ENCODE measurements at places on chromosomes 13 and 19.

DNA sequence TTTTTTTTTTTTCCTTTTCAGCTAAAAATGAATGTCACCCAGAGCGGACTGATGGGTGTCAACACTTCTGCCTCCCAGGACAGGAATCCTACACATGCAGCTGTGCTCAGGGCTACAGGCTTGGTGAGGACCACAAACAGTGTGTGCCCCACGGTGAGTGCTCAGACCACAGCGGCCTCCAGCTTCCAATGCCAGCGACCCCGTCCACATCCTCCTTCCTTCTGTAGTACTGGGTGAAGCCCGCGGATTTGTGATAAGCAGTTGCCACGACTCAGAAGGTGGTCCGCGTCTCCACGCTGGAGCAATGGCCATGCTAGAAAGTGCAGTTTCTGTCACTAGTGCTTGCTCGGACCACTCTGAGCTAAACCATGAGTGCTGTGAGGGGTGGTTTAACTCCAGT is 6.0 kb downstream of the PROZ start:
- no peak for DNase-seq

DNA sequence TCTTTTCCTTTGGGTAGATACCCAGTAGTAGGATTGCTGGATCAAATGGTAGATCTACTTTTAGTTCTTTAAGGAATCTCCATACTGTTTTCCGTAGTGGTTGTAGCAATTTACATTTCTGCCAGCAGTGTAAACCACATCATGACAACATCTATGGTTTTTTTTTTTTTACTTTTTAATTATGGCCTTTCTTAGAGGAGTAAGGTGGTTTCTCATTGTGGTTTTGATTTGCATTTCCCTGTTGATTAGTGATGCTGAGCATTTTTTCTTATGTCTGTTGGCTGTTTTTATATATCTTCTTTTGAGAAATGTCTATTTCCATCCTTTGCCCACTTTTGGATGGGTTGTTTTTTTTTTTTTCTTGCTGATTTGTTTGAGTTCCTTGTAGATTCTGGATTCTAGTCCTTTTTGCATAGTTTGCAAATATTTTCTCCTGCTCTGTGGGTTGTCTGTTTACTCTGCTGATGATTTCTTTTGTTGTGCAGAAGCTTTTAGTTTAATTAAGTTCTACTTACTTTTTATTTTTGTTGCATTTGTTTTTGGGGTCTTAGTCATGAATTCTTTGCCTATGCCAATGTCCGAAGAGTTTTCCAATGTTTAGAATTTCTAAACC is 38.8 kb downstream of the TDRD3 start:
- DNase-seq: no peak

GRCh38 chr19:38375748-38376147 is 1.4 kb downstream of the PSMD8 start:
- no peak for DNase-seq

GRCh38 chr13:59086147-59086546 is 1077.6 kb downstream of the DIAPH3 start:
- no peak for DNase-seq

- DNase-seq: peak; percentile 38
These were observed 21.1 kb upstream of the STK24 start for GRCh38 chr13:98598043-98598442.

GRCh38 chr19:38524369-38524768 is 90.9 kb downstream of the RYR1 start:
- no peak for DNase-seq

DNA sequence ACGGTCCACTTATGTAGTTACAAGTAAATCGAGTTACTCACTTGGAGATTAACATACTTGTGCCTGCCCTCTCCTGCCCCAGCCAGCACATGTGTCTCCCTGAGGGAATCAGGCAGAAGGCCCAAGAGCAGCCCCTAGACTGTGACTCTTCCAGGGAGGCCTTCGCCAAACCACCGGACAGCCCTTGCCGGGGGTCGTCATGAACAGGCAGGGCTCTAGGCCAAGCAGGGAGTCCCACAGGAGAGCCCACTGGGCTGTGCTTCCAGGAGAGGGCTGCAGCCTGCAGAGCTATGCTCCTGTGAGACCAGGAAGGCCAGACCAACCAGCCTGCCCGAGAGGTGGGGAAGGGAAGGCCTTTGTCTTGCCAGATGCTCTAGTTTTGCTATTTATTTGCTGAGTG is 283.3 kb downstream of the FOXO1 start:
- DNase-seq: no peak

GRCh38 chr19:43684326-43684725 is 14.4 kb upstream of the PLAUR start:
- no peak for DNase-seq

- no peak for DNase-seq
These were observed 11.1 kb upstream of the SCN1B start for GRCh38 chr19:35019144-35019543.

- no peak for DNase-seq
These were observed 143.8 kb upstream of the RXFP2 start for GRCh38 chr13:31595563-31595962.

GRCh38 chr13:99356012-99356261 is 48.7 kb upstream of the GPR183 start:
- DNase-seq: peak; percentile 15

DNA sequence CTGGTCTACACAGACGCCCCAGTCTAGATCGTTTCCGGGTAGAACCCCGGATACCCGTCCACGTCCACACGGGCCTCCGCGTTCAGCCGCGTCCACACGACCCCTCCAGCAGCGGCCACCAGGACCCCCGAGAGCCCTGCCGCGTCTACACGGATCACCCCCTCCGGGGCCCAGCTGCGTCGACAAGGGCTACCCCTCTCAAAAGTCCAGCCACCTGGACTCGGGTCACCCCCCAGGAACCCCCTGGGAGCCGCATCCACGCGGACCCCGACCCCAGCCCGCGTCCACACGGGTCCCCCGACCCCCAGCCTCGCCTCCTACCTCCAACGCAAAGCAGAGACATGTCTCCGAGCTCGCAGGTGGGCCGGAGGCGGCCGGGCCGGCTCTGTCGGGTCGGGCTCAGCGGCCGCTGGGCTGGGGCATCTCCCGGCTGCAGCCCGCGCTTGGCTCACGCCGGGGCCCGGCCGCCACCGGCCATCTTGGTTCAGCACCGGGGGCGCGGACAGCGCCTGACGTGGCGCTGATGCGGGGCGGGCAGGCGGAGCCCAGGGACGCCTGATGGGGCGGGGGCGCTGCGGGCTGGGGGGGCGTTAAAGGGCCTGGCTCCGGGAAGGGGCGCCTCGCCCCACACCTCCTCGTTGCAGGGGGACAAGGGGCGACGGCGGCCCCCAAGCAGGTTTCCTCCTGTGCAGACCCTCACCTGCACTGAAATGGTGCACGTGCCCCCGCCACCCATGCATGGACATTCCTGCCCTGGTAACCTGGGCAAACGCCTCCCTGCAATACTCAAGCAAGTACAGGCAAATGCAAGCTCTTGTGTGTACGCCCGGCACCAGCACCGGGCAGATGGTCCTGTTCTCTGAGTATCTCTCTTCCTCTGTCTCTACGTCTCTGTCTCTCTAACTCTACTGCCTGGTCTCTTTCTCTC is at the start of gene UNC13A:
UNC13A (minus strand) TSS at position 498 of the 928 bp plus-strand sequence; CDS start at position 343, 155 bp downstream.
- DNase-seq: no peak

DNA sequence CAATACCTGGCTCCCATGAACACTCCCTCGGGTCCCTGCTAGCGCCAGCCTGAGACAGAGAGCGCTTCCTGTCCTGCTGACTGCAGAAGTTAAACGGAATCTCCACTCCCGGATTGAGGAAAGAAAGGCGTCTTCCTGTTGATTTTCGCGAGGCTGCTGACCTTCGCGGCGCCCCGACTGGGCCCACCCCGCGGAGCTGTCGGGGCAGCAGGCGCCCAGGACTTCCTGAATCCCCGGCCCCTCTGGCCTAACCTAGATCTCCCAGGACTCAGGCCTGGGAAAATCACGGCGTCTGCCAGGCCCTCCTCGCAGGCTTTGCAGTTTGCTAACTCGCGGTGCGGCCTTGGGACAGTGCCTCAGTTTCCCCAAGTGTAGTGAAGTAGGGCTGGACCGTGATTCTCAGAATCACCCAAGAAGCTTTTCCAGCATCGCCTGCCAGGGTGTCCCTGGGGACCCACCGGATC is 108.8 kb downstream of the KCTD15 start:
- no peak for DNase-seq

- no peak for DNase-seq
These were observed 115.2 kb downstream of the STK24 start for GRCh38 chr13:98461486-98462240.

DNA sequence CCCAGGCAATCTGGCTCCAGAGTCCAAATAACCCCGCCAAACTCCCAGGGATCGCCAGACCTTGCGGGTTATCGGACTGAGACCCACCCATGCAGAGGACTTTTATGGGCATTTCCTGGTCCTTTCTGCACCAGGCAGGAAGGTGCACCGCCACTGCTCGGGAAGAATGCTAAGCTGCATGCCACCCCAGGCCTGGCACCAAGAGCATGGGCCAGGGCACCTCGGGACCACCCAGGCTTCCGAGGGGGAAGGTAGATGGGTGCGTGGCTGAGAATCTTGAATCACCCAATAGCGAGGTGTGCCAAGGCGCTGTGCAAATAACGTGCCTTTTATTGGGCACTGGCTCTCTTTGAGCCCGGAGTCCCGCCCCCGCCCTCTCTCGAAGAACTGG is 422 bp upstream of the ZNF575 start:
- no peak for DNase-seq

DNA sequence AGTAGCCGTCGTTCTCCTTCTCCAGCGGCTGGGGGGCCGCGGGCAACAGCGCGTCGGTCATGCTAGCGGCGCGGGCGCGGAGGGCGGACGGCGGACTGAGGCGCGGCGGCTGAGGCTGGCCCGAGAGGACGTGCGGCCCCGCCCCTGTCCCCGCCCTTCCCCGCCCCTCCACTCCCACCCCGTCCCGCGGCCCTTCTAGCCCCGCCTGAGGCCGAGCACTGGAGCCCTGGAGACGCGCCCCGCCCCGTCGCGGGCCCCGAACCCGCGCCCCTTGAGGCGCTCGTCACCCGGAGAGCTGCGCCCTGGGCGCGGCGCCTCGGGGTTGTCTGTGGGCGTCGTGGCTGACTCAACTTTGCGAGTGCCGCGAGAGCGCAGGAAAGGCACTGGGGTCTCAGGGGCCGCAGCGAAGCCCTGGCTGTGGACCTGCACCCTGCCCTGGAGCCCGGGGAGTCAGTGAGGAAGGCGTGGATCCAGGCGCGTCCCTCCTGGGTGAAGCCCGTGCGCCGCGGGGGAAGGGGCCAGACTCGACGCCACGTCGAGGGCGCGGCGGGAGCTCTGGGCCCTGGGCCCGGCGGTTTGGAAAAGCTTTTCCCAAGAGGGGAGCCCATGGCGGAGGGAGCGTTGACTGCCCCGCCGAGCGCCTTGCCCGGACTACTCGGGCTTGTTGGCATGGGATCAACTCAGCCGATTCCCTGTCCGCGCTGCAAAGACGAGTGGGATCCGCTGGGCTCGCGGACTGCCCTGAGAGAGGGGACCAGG is at the start of gene RHPN2:
RHPN2 (minus strand) TSS at position 97 of the 759 bp plus-strand sequence; CDS start at position 61, 36 bp downstream.
- peak; percentile 17 for DNase-seq

DNA sequence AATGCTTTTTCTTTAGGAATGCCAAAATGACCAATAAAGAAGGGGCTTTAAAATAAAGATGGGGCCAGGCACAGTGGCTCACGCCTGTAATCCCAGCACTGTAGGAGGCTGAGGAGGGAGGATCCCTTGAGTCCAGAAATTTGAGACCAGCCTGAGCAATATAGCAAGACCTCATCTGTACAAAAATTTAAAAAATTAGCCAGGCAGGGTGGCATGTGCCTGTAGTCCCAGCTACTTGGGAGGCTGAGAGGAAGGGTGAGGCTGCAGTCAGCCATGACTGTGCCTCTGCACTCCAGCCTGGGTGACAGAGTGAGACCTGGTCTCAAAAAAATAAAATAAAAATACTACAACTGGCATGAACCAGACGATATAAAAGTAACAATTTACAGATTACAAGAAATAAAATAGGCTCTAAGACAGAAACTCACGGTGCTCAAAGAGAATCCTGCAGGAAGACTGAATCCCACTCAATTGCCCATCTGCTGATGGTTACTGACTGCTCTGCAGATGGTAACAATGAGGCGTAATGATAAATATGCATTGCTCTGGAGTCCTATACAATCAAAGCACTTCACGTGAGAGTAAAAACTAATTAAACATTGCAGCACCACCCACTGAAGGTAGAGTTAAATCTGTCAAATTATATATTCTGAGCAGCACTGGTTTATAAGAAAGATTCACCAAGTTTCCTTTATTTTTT is 93.2 kb downstream of the LHFPL6 start:
- DNase-seq: no peak

GRCh38 chr13:114120591-114121011 is 11.8 kb downstream of the RASA3 start:
- no peak for DNase-seq

DNA sequence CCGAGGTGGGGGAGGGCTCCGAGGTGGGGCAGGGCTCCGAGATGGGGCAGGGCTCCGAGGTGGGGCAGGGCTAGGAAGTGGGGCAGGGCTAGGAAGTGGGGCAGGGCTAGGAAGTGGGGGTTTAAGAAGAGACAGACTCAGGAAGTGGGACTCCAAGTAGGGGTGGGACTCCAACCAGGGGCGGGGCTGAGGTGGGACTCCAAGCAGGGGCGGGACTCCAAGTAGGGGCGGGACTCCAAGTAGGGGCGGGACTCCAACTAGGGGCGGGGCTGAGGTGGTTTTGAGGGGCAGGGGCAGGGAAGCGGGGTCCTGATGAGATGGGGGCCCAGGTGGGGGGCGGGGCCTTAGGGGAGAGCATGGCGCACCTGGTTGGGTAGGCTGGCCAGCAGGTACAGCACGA is 13.6 kb downstream of the CFD start:
- peak; percentile 41 for DNase-seq

DNA sequence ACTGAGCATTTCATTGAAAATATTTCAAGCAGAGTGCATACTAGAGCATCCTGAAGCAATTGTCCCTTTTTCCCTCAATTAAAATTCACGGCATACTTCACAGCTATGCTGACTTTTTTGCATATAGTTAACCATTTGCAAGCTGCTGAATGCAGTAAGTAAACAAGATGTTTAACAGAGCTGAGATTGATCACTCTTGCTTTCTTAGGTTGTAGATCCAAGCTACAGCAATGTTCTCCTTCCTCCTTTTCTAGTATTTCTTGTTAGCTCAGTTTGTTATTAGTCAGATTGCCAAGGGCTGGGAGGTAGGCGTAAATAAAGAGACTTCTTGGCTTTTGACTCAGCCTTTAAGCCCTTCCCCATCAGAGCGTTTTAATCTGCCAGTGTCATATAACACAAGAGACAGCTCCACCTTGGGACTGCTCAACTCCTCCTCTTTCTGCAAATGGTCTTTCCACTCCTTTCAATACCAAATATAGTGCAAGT is at the start of gene SLITRK6:
SLITRK6 (minus strand) TSS at position 323 of the 486 bp plus-strand sequence. CDS start 2,911 bp downstream, outside the sequence.
- DNase-seq: no peak

DNA sequence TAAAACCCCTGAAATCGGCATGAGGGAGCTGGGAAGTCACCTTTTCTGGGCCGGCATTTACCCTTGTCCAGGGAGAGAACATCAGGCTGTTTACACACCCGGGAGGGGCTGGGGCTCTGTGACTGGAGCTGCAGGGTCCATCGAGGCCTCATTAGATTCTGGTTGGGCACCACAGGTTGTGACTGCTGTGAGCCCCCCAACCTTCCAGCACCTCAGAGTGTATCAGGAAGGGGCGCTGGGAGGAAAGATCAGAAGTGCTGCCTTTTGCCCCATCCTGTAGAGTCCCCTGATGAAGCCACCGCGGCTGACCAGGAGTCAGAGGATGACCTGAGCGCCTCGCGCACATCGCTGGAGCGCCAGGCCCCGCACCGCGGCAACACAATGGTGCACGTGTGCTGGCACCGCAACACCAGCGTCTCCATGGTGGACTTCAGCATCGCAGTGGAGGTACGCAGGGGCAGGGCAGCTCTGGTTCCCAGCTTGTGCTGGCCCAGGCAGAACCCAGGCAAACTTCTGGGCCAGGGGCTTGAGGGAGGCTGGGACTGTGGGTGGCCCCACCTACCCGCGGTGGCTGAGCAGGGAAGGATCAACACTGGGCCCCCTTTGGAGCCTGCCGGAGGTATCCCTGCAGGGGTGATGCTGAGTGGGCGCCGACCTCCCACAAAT is 136.4 kb downstream of the STK24 start:
- no peak for DNase-seq
